ENCODE measurements at places on chromosomes 6 and 20.

DNA sequence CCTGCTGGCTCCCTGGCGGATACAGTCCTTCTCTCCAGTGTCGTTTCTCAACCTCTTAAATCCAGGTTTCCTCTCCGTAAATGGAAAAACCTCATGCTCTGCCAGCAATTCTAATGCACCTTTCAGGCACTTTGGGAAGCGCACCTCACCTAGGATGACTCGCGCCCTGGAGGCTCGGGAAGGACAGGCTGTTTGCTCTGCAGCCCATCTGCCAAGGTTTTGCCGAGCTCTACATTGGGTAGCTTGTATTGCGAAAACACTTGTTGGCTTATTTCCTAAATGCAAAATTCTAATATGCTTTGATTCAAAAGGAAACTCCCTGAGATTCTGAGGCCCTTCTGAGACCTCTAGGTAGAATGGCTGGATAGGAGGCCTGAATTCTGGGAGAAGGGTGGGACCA lies 102.6 kb upstream of the MLN start:
- no peak for DNase-seq

GRCh38 chr20:51510936-51511605 lies 31.4 kb downstream of the NFATC2 start:
- no peak for DNase-seq

DNA sequence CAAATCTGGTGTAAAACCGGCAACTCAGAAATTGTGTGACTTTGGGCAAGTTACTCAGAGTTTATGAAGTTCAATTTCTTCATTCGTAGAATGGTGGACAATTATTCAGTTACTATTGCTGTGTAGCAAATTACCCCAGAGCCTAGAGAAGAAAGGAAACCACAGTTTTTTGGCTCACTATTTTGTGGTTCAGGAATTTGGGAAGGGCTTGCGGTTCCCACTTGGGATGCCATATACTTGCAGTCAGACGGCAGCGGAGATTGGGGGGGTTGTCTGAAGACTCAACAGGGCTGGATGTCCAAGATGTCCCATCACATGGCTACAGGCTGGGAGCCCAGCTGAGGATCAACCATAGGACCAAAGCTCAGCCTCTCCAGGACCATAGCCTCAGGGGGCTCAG lies 108.1 kb downstream of the PCSK2 start:
- no peak for DNase-seq

- DNase-seq = no peak
Observed at GRCh38 chr6:25311331-25311840, 32.2 kb downstream of the CARMIL1 start.

GRCh38 chr6:149935246-149935645 lies 6.6 kb upstream of the ULBP2 start:
- no peak for DNase-seq

GRCh38 chr6:87738744-87739143 lies 36.7 kb upstream of the AKIRIN2 start:
- DNase-seq = no peak

DNA sequence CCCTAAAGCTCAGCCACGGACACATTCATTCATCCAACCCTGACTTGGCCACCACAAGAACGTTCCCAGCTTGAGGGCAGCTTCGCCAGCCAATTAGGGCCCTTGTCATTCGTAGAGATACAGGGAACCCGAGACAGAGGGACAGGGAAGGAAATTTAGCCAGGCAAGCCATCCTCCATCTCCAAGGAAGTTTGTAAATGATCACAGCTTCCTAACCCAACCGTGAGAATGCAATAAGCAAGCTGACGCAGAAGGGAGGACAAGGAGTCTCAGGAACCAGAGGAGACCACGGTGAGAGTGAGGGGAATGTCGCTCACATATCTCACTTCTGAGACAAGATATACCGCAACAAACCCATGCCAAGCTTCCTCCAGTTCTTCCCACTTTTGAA lies 1.4 kb downstream of the TRAM2 start:
- DNase-seq = no peak

DNA sequence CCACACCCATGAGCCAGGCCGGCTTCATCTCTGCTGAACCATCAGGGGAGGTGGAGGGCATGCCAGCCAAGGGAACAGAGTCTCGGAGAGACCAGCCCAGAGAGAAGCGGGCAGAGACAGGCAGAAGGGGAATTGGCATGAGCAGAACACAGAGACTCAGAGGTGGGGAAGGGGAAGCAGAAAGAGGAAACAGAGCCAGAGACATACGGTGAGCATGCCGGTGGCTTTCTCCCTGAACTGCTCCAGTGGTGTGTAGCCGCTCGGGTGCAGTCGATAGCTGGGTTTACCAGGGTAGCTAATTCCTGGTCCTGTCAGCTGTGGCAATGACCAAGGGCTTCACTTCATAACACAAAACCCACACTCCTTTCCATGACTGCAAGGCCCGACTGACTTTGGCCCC lies 83.6 kb upstream of the CCDC167 start:
- DNase-seq = no peak

All from HS-27A (cell line).